ENCODE measurements at places on chromosomes 4 and X. TPM values are rescaled to one million over a fixed set of nuclear protein-coding genes. Genes with fewer than 3 reads are reported as not detected.

SSX4B gene
- not detected for polyA plus RNA-seq

PDZD11 gene
- polyA plus RNA-seq = 12.8 TPM

RGN gene
- polyA plus RNA-seq = not detected

TMEM255A gene
- not detected for polyA plus RNA-seq

AFF2 gene
- not detected for polyA plus RNA-seq

FGF5 gene
- not detected for polyA plus RNA-seq

KLF8 gene
- polyA plus RNA-seq = 12.1 TPM

EVC2 gene
- polyA plus RNA-seq = not detected

UCP1 gene
- polyA plus RNA-seq = not detected

GPR50 gene
- not detected for polyA plus RNA-seq

RAI2 gene
- not detected for polyA plus RNA-seq

SLC25A5 gene
- 360 TPM for polyA plus RNA-seq

CT45A2 gene
- not detected for polyA plus RNA-seq

- no peak overlapping the region for H3K4me3 ChIP-seq
- H3K27me3 ChIP-seq = no peaks in the 10 kb centered on the region
- H3K27ac ChIP-seq = no peak overlapping the region
- no peaks in the 10 kb centered on the region for H3K4me1 ChIP-seq
- DNase-seq = no peak
These were observed 264.1 kb upstream of the GATB start for GRCh38 chr4:152024881-152025280.

DNA sequence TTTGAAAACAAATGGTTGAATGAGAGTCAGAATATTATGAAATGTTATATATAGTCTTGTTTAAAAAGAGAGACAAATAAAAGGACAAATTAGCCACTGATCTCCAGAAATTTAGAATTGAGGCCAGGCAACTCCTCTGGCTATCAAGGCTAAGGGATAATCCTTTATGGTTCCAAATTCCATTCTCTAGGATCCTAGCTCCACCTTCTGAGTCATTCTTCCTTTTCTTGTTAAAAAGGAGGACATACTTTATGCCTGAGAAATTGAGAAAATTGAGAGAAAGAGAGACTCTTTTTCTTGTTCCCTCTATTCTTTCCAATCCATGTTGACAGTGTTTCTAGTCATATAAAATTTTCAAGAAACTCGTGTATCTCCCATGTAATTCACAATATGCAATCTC, 1299.5 kb downstream of the FSTL5 start:
- no peak overlapping the region for H3K27ac ChIP-seq
- no peak for DNase-seq
- no peaks in the 10 kb centered on the region for H3K27me3 ChIP-seq
- no peaks in the 10 kb centered on the region for H3K36me3 ChIP-seq

GRCh38 chr4:31089815-31090214, 369.6 kb downstream of the PCDH7 start:
- H3K4me3 ChIP-seq = no peak overlapping the region
- no peaks in the 10 kb centered on the region for H3K36me3 ChIP-seq
- no peak for DNase-seq
- H3K4me1 ChIP-seq = no peaks in the 10 kb centered on the region
- no peak overlapping the region for H3K27ac ChIP-seq

GRCh38 chr4:124386648-124387047, 325.9 kb downstream of the ANKRD50 start:
- H3K4me1 ChIP-seq = no peaks in the 10 kb centered on the region
- no peaks in the 10 kb centered on the region for H3K36me3 ChIP-seq
- no peaks in the 10 kb centered on the region for H3K27me3 ChIP-seq
- no peak for DNase-seq
- no peak overlapping the region for H3K27ac ChIP-seq

GRCh38 chrX:71056867-71057266, 11.3 kb downstream of the SNX12 start:
- H3K4me1 ChIP-seq = peaks cover 13% of the 10 kb centered on the region
- H3K36me3 ChIP-seq = no peaks in the 10 kb centered on the region
- H3K4me3 ChIP-seq = no peak overlapping the region
- peak overlapping the region; percentile 30 for H3K27ac ChIP-seq
- H3K27me3 ChIP-seq = no peaks in the 10 kb centered on the region

GRCh38 chr4:75141162-75141561, 208.2 kb downstream of the PARM1 start:
- H3K27ac ChIP-seq = no peak overlapping the region
- DNase-seq = no peak
- no peaks in the 10 kb centered on the region for H3K36me3 ChIP-seq
- H3K27me3 ChIP-seq = no peaks in the 10 kb centered on the region
- H3K4me1 ChIP-seq = peaks cover 20% of the 10 kb centered on the region
- H3K4me3 ChIP-seq = no peak overlapping the region

GRCh38 chrX:56564921-56565840, 1.8 kb downstream of the UBQLN2 start:
- H3K4me3 ChIP-seq = peak overlapping the region; percentile 92
- no peaks in the 10 kb centered on the region for H3K36me3 ChIP-seq
- H3K27ac ChIP-seq = peak overlapping the region; percentile 98
- no peaks in the 10 kb centered on the region for H3K27me3 ChIP-seq
- peaks cover 39% of the 10 kb centered on the region for H3K4me1 ChIP-seq

GRCh38 chr4:145042601-145043285, 55.3 kb downstream of the ANAPC10 start:
- H3K27me3 ChIP-seq = no peaks in the 10 kb centered on the region
- H3K4me3 ChIP-seq = no peak overlapping the region
- no peak overlapping the region for H3K27ac ChIP-seq
- no peak for DNase-seq
- H3K4me1 ChIP-seq = peaks cover 9% of the 10 kb centered on the region
- no peaks in the 10 kb centered on the region for H3K36me3 ChIP-seq

DNA sequence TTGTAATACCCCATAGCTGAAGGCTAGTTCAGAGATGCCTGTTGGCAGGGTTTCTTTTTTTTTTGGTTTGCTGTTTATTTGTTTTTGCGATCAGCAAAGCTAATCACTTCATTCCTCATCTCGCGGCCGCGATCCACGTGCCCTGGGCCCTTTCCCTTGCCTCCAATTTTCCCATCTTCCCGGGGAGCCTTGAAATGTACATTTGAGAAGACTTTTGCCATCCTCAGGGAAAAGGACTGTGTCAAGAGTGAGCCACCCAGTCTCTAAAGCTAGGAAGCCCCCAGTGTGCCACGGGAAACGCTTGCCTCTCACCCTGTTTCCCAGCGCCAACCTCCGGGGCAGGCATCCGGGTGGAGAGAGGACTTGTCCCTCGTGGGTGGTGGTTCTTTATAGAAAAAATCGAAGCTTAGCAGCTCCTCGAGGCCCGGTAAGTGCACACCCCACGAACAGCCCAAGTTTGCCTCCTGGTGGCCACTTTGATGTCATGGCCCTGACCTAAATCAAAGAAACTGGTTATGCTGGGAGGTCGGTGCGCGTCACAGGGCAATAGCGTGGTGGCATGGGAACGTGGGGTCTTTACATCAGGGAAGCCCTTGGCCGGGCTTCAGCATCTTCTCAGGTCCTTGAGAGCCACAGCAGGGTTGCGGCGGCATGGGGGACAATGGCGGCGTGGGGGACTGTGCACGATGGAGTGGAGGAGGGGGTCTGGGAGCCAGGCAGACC, 42.0 kb downstream of the MAP7D3 start:
- H3K27ac ChIP-seq = peak overlapping the region; percentile 82
- H3K4me1 ChIP-seq = peaks cover 41% of the 10 kb centered on the region
- no peaks in the 10 kb centered on the region for H3K27me3 ChIP-seq
- H3K36me3 ChIP-seq = no peaks in the 10 kb centered on the region

DNA sequence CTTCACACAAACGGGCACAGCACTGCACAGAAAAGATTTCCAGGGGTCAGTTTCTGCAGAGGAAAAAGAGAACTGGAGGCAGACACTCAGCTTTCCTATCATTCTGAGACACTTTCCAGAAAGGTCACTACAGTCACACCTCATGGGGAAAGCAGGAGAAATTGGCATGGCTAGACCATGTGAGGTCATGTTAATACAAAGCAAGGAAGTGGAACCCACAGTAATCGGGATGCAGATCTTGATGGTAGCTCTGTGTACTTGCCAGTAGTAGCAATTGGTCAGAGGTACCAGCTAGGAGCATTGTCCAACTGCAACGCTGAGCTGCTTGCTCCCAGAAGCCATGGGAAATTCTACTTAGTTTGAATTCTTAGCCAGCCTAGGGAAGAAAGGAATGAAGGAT, 255.3 kb upstream of the PCDH10 start:
- H3K27me3 ChIP-seq = no peaks in the 10 kb centered on the region
- no peak overlapping the region for H3K27ac ChIP-seq
- no peaks in the 10 kb centered on the region for H3K4me1 ChIP-seq
- no peaks in the 10 kb centered on the region for H3K36me3 ChIP-seq

GRCh38 chrX:48936429-48937053, 17.7 kb upstream of the PIM2 start:
- DNase-seq = no peak
- H3K27me3 ChIP-seq = no peaks in the 10 kb centered on the region
- peaks cover 70% of the 10 kb centered on the region for H3K4me1 ChIP-seq
- peak overlapping the region; percentile 99 for H3K27ac ChIP-seq

GRCh38 chr4:147709999-147710398, 21.9 kb upstream of the ARHGAP10 start:
- no peak overlapping the region for H3K27ac ChIP-seq
- no peak for DNase-seq
- no peaks in the 10 kb centered on the region for H3K36me3 ChIP-seq
- H3K4me3 ChIP-seq = no peak overlapping the region

GRCh38 chrX:41178201-41178600, 93.0 kb downstream of the USP9X start:
- H3K36me3 ChIP-seq = no peaks in the 10 kb centered on the region
- no peak overlapping the region for H3K4me3 ChIP-seq
- no peak overlapping the region for H3K27ac ChIP-seq
- no peak for DNase-seq
- no peaks in the 10 kb centered on the region for H3K27me3 ChIP-seq
- H3K4me1 ChIP-seq = peaks cover 32% of the 10 kb centered on the region

DNA sequence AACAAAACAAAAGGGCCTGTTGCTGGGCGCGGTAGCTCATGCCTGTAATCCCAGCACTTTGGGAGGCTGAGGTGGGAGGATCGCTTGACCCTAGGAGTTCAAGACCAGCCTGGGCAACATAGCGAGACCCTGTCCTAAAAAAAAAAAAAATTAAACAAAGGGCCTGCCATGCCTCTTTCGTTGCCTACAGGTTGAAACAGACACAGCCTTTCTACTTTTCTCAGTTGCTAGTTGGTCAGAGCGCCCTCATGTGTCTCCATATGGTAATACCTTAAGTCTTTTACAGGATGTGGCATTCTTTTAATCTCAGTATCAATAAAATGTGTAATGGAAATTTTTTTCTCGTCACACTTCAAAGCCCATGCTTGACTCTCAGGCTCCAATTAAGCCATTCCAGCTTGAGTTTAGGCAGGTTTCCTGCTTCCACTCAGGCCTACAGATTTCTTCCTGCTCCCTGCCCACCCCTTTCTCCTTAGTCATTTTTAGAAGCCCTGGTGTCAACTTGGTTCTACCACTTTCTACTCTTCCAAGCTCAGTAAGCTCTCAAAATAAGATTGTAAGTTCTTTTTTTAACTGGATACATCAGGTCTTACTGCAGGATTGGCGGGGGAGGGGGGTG, 4.6 kb upstream of the SOWAHD start:
- DNase-seq = peak; percentile 45
- H3K4me3 ChIP-seq = no peak overlapping the region
- H3K27ac ChIP-seq = peak overlapping the region; percentile 81
- H3K4me1 ChIP-seq = peaks cover 32% of the 10 kb centered on the region
- peaks cover 11% of the 10 kb centered on the region for H3K27me3 ChIP-seq
- H3K36me3 ChIP-seq = no peaks in the 10 kb centered on the region

- no peaks in the 10 kb centered on the region for H3K27me3 ChIP-seq
- no peak overlapping the region for H3K4me3 ChIP-seq
- DNase-seq = no peak
- peaks cover 19% of the 10 kb centered on the region for H3K36me3 ChIP-seq
These were observed 118.7 kb downstream of the FRYL start for GRCh38 chr4:48661391-48661790.

GRCh38 chr4:38762560-38762959, 20.2 kb downstream of the TLR10 start:
- peak overlapping the region; percentile 92 for H3K4me3 ChIP-seq
- peaks cover 10% of the 10 kb centered on the region for H3K36me3 ChIP-seq
- no peak for DNase-seq
- no peaks in the 10 kb centered on the region for H3K27me3 ChIP-seq
- peak overlapping the region; percentile 92 for H3K27ac ChIP-seq
- H3K4me1 ChIP-seq = peaks cover 49% of the 10 kb centered on the region

- H3K4me3 ChIP-seq = no peak overlapping the region
- H3K27me3 ChIP-seq = peaks cover 6% of the 10 kb centered on the region
- no peak overlapping the region for H3K27ac ChIP-seq
- no peaks in the 10 kb centered on the region for H3K36me3 ChIP-seq
- DNase-seq = no peak
These were observed 230.6 kb upstream of the CPEB2 start for GRCh38 chr4:14771504-14772175.

DNA sequence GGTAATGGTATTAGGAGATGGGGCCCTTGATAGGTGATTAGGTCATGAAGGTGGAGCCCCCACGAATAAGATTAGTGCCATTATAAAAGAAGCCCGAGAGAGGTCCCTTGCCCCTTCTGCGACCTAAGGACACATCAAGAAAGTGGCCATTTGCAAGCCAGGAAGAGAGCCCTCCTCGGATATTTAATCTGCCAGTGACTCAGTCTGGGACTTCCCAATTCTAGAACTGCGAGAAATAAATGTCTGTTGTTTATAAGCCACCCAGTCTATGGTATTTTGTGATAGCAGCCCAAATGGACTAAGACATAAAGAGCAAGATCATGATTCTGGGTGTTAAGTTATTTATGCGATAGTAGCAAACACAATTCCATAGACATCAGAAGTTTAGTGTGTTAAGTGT, 192.2 kb downstream of the LDB2 start:
- no peak overlapping the region for H3K27ac ChIP-seq
- no peak for DNase-seq
- H3K4me1 ChIP-seq = no peaks in the 10 kb centered on the region
- H3K36me3 ChIP-seq = no peaks in the 10 kb centered on the region

DNA sequence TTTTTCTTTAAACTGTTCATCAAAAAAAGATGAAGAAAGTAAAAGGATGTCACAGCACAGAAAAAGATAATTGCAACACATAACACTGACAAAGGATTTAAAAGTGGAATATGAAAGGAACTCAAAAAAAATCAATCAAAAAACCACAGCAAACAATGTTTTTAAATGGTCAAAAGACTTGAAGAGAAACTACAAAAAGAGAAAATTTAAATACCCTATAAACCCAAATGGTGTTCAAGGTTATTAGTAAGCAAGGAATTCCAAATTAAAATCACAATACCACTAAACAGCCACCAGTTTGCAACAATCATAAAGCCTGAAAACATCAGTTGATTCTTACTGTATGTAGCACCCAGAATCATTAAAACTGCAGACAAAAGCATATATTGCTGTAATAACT, 36.5 kb upstream of the PCDH10 start:
- no peaks in the 10 kb centered on the region for H3K4me1 ChIP-seq
- no peak overlapping the region for H3K27ac ChIP-seq
- no peak overlapping the region for H3K4me3 ChIP-seq

GRCh38 chr4:181254771-181255170, 988.4 kb upstream of the TENM3 start:
- H3K36me3 ChIP-seq = no peaks in the 10 kb centered on the region
- no peaks in the 10 kb centered on the region for H3K27me3 ChIP-seq
- H3K27ac ChIP-seq = no peak overlapping the region
- DNase-seq = no peak
- H3K4me1 ChIP-seq = no peaks in the 10 kb centered on the region

- no peak overlapping the region for H3K27ac ChIP-seq
- H3K4me3 ChIP-seq = no peak overlapping the region
- no peaks in the 10 kb centered on the region for H3K27me3 ChIP-seq
- no peaks in the 10 kb centered on the region for H3K4me1 ChIP-seq
These were observed 8.7 kb downstream of the RPGR start for GRCh38 chrX:38318606-38319005.

GRCh38 chr4:146029147-146029546, 90.5 kb upstream of the ZNF827 start:
- no peak for DNase-seq
- H3K4me3 ChIP-seq = peak overlapping the region; percentile 44
- H3K27ac ChIP-seq = peak overlapping the region; percentile 98
- peaks cover 5% of the 10 kb centered on the region for H3K27me3 ChIP-seq

All from naive B cell (primary cell).